ENCODE measurements at places on chromosomes 1 and 21. TPM values are rescaled to one million over a fixed set of nuclear protein-coding genes. Genes with fewer than 3 reads are reported as not detected.
A peak's percentile ranks its signal among the peaks of the same experiment; 100 is the strongest.

LIN28A gene
- polyA plus RNA-seq: 0.10 TPM

DNA sequence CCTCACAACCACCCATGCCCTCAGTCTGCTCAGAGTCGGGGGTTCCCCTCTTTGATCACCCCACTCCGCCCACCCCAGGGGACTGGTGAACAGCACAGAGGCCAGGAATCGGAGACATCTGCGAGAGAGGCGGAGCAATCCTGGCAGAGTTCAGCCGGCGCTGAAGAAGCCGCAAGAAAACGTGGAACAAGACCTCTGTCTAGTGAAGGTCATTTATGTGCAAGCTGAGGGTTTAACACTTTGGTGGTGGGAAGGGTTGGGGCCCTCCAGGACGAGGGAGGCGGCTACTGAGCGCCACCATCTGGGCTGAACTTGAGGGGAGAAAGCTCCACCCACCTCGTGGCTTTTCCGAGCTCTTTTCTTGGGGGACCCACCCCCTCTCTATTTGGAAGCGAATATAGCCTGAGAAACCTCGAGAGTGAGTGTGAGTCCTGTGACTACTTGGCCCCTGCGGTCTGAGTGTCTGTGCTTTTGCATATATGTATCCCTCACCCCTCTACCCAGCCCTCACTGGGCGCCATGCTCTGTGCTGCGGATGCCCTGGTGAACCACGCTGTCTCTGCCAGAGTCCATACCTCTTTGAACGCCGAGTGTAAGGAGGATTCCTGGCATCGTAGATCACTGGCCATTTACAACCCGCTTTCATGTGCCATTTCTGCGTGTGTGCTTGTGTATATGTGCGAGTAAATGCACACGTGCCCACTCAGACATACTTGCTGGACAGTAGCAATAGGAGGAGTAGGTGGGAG lies 1.2 kb upstream of the EPHA10 start:
- no peak overlapping the region for H3K4me3 ChIP-seq
- H3K36me3 ChIP-seq: no peaks in the 10 kb centered on the region
- H3K27me3 ChIP-seq: peaks cover 42% of the 10 kb centered on the region
- H3K27ac ChIP-seq: no peak overlapping the region
- no peaks in the 10 kb centered on the region for H3K4me1 ChIP-seq

GRCh38 chr1:187903223-187903622 lies 1074.5 kb downstream of the PLA2G4A start:
- H3K4me3 ChIP-seq: no peak overlapping the region
- no peaks in the 10 kb centered on the region for H3K4me1 ChIP-seq
- no peak for DNase-seq
- no peaks in the 10 kb centered on the region for H3K36me3 ChIP-seq

- peak overlapping the region; percentile 32 for H3K27ac ChIP-seq
- H3K27me3 ChIP-seq: no peaks in the 10 kb centered on the region
- H3K4me1 ChIP-seq: peaks cover 12% of the 10 kb centered on the region
These were observed 6.0 kb upstream of the CITED4 start for GRCh38 chr1:40868051-40868723.

All from endothelial cell of umbilical vein (primary cell).